NCI-H187 treated with DMSO at 0.1 percent for 48 hours (cell line): ENCODE measurements at places on chromosomes 3 and 15.

DNA sequence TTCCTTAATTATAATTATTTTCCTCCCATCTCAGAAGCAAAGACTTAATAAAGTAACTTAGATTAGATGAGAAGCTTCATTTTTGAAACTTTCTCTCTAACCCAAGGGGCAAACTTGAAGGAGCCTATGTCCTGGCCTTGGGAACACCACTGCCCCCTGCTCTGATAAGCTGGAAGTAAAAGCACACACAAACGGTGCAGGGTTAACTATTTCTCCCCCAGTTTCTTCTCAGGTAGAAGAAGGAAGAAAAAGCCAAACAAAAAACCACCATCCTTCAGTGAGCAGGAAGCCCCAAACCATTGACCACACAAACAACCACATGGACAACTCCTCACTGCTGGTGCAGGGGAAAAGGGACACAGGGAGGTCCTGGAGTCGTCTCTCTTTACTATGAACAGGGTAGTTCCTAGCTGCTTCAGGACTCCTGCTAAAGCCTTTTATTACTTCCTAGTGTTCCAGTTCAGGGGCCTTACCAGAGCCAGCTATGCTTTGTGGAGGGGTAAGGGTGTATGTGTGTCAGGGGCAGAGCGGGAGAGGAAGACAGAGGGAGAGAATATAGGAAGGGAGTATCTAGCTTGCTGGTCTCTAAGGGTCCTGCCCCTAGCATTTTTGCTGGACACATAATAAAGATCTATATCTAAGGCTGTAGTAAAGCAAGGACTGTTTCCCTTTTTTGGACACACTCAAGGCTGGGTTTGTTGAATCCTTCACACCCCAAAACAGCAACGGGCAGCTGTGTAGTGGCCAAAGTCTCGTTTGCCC lies 94.0 kb upstream of the UMPS start:
- no peak for DNase-seq

DNA sequence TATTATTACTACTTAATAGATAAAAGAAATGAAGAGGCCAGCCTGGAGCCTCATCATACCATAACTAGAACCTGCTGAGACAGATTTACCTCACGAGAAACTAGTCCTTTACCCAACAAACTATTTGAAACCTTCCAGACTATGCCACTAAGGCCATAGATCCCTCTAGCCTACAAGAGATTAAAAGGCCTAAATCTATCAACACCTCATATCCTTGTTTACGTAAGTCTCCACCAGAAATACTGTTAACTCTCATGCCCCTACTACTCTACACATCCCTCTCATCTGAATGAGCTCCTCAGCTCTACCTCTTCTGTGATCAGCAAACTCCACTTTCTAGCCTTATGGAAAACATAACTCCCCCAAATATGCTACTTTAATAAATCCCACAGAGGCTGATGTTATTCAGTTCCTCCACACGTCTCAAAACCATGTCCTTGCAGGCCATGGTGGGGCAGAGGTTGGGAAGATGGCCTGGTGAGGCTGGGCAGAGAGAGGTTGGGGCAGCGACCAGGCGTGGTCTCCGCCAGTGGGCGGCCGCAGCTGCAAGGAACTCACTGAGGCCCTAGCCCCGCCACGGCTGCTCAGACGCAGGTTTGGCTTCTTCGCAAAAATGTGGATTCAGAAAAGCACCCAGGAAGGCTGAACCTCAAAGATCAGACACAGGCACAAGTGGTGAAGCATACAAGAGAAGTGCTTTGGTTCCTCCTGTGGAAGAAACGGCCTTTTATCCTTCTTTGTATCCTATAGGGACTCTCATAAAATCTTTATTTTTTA lies 65.8 kb downstream of the GSK3B start:
- DNase-seq = no peak

DNA sequence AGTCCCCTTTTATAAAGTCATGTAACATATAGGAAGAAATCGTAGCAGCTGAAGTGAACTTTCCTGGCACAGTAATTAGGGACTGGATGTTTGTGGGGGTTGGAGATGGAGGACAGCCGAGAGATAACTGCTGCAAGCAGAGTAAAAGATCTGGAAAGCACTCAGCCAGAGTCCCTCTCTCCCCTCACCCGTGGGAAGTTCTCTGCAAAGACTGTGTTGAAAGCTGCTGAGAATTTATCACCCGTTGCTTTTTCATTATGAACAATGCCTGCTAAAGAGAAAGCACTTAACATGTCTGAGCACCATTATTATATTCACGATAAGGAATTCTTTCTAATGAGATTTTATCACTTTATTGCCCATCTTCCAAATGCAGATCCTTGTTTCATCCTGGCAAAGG lies 248.8 kb downstream of the SHOX2 start:
- DNase-seq = no peak

DNA sequence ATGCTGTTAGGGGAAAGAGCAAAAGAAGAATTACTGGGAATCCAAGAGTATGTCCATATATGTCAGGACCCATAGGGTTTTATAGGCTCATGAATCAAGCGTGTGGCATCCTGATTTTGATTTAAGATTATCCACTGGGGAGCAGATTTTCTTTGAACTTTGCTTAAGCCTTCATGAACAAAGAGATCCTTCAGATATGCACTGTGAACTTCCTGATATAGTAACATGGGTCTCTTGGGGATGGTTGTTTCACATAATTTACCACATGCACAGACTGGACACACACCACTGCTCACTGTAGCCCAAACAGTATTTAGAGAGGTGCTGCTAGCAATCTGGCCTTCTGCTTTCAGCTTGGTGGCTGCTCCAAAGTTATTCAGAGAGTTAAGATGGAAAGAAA lies 200.9 kb upstream of the ZPLD1 start:
- no peak for DNase-seq

- no peak for DNase-seq
Measured at GRCh38 chr3:69309814-69310213, 76.1 kb downstream of the FRMD4B start.

DNA sequence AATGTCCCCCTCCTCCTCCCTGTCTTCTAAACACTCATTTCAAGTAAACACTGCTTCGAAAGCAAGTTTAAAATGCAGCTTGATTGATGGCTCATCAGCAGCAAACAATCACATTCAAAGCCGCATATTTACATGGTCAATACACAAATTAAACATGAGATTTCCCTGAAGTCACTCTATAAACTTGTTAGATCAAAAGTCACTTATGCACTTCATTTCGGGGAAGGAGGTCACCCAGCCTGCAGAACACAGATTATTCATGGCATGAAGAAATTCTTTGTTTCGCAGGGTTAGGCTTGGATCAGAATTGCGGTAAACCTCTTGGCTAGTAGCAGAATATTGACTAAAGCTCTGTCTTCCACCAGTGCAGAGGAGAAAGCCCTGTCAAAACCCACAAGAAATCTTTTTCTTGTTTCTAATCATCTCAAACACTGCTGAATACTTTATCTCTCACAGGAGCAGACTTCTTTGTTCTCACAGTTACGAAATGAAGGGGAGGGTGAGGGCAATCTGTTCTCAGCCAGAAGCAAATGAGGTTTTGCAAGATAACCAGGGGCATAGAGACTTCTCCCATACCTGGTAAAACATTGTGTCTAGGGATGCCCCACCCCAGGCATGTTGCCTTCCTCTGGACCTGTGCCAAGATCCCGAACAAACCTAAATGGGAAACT lies 133.3 kb upstream of the CHL1 start:
- DNase-seq = no peak

- DNase-seq = no peak
Measured at GRCh38 chr3:58989163-58989562, 60.7 kb downstream of the CFAP20DC start.

GRCh38 chr3:79558943-79559342 lies 208.9 kb downstream of the ROBO1 start:
- DNase-seq = no peak

DNA sequence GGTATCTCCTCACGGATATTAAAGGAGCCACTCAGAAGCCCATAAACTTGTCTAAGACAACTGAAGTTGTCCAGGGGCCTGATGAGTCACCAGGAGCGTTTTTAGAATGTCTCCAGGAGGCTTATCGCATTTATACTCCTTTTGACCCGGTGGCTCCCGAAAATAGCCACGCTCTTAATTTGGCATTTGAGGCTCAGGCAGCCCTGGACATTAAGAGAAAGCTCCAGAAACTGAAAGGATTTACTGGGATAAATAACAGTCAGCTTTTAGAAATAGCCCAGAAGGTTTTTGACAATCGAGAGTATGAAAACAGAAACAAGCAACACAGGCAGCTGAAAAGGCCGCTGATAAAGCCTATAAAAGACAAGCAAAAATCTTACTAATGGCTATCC lies 4.1 kb downstream of the DET1 start:
- no peak for DNase-seq

GRCh38 chr3:78277220-78277619 lies 1237.3 kb downstream of the ROBO2 start:
- DNase-seq = no peak

DNA sequence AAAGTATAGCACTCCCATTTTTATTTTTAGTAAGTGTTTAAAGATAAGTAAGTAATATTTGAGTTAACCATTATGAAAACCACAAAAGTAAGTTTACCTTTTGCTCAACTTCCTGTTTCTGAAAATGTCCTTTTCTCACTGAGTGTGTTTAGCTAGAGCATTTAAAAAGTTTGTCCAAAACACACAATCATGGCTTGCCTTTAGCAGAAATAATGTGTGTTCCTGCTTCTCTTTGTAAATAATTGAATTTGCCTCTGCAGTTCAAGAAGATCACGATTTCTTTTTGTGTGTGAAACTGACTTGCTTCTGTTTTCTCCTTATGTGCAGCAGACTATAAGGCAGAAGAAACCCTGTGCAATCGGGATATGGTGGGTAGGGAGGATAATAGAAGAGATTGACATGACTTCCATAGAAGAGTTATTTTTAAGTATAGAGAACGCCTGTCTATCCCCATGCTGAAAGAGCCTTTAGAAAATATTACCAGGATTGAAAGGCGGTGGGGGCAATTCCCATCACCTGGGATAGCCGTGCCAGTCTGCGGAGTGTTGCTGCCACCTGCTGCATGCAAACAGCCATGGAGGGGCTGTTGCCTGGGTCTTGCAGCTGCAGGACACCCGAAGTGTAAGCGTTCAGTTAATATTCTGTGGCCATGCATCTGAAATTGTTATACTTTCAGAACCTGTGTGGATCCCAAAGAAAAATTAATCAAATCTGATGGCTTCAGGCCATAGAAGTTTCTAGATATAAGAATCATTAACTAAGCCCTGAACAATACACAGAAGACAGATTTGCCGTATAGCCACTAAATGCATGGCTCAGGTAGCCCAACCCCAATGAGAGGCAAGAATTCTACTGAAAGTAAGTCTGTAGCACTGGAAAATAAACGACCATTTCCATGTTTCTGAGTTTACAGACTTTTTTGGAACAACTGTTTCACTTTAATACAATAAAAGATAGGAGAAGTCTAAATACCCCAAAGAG lies 2.4 kb upstream of the CD96 start:
- DNase-seq = no peak

- no peak for DNase-seq
Measured at GRCh38 chr3:106573605-106574004, 704.8 kb upstream of the CBLB start.

GRCh38 chr3:94909726-94910125 lies 846.9 kb downstream of the NSUN3 start:
- no peak for DNase-seq

- DNase-seq = no peak
Measured at GRCh38 chr3:170809975-170810357, 60.0 kb downstream of the RPL22L1 start.

GRCh38 chr3:148090156-148090555 lies 607.5 kb upstream of the AGTR1 start:
- DNase-seq = no peak

DNA sequence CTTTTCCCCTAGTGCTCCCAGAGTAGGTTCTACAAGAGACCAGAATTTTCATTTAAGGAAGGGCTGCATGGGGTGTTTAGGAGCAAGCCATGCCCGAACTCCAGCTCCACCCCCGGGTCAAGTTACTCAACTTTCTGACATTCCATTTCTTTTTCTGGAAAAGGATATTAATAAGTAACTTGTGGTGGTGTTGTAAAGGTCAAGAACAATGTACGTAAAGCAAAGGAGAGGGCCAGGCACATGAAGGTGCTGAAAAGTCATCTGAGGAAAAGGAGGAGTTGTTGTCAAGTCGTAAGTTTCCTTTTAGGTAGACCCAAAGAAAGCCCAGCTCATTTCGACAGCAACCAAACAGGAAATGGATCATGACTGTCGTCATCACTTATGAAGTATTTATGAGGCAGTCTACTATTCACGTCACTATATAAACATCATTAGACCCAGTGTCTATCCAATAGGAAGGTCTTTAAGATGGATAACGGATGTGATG lies 319.6 kb upstream of the IL12A start:
- no peak for DNase-seq

GRCh38 chr3:128681369-128681829 lies 30.8 kb upstream of the RPN1 start:
- no peak for DNase-seq

DNA sequence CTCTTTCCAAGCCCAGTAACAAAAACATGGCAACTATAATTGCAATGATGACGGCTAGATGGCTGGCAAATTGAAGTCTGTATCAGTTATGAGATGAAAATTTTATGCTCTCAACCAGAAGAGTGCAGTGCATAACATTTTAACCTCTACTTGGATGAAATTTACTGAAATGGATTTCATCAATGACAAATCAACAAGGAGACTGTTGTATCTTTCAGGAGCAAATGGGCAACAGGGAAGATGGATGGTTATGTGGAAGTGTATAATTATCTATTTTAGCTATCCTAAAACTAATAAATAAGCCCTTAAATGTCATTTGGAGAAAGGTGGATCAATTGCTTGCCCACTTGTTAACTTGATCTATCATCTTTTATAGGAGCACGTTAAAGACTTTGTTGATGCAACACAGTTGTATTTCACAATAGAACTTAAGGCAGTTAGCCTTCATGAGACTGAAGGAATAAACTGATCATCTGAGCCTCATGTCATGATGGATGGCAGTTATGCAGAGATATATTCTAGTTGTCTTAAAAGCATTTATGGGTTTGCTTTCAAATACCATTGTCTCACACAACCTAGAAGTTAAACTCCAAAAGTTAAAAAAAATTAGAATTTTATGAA lies 315.1 kb upstream of the TBC1D5 start:
- DNase-seq = no peak

GRCh38 chr3:196051282-196052076 lies 30.4 kb downstream of the TFRC start:
- no peak for DNase-seq

- DNase-seq = no peak
Measured at GRCh38 chr3:149198611-149199010, 23.0 kb downstream of the CP start.

- no peak for DNase-seq
Measured at GRCh38 chr15:29708519-29708918, 113.7 kb downstream of the TJP1 start.
